ENCODE measurements at places on chromosomes 4 and X.

DNA sequence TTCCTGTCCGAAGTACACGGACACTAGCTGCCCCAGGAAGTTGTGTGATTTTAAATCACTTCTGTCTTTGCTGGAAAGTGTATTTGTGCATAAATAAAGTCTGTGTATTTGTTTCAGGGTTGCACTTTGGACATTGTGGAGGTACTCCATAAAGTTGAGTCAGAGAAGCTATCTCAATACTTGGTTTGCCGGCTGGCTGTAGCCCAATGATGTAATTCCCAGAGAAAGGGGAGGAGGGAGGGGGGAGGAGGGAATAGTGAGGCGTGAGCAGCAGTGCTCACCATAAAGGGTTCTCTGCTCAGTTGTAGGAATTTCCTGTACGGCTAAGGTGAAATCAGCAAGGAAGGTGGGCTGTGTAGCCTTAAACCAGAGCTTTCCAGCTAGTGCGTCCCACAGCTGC lies 7.5 kb downstream of the APEX2 start:
- no peak for DNase-seq

DNA sequence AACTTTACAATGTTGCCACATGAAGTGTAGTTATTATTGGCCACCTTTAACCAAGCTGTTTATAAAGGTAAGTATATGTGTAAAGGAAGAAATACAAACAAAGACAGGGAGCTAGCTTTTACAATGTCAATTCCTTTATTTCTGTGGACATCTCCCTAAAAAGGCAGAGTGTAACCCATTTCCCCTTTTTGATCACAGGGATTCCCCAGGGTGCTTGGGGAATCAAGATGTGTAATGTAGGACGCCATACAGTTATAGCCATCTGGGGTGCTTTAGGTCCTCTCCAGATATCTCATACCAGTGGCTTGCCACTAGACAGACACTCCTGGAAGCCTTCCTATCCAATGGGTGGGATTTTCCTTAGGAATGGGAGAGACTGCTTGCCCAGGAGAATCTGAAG lies 4.2 kb upstream of the CUL4B start:
- DNase-seq: no peak

DNA sequence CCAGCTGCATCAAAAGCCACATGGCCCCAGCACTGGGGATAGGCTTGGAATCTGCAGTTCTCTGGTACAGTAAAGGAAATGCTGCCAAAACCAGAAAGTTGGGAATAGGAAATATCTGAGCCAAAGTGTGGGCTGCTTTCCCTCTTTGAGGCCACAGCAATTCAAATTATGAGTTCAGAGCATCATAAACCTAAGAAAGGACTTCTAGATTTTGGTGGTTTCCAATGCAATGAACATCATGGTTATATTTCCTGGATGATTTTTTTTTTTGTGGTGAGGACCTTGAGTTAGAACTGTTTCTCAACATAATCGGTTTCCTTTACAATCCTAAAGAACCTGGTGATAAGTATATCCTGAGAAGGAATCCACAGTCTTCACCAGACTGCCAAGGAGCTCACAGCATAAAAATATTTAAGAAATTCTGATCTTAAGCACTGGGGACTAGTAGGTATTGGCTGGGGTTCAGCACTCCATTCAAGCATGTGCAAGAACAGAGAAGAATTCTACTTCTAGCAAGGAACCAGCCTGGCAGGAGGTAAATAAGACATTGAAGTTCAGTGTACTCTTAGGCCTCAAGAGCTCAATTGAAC lies 29.8 kb upstream of the ARHGAP24 start:
- no peak for DNase-seq

- DNase-seq: no peak
These were observed 27.2 kb downstream of the TMSB4X start for GRCh38 chrX:13001961-13002671.

GRCh38 chrX:122565952-122566351 lies 618.1 kb upstream of the GRIA3 start:
- DNase-seq: no peak

- DNase-seq: no peak
These were observed 218.6 kb upstream of the FAM47A start for GRCh38 chrX:34350561-34351335.

GRCh38 chr4:13047591-13047990 lies 436.5 kb downstream of the RAB28 start:
- DNase-seq: no peak

DNA sequence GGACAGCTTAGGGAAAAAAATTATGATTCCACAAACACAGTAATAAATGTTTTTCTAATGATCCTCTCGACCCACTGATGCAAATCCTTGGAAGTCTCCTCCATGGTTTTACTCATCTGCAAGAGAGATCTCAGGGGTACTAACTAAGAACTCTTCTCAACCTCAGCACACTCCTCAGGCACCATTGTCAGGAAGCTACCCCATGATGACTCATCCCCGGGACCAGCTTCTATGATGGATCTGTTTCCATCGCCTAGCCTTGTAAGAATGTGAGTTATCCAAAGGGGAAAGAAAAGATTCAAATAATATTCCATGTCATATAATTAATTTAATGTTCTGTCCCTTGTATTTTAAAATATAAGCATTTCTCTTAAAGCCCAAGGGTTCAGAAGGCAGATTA lies 816.1 kb upstream of the IGFBP7 start:
- no peak for DNase-seq

GRCh38 chr4:66750273-66750672 lies 795.0 kb downstream of the CENPC start:
- no peak for DNase-seq

GRCh38 chr4:86155766-86156165 lies 204.1 kb downstream of the MAPK10 start:
- DNase-seq: no peak
